ENCODE measurements at places on chromosomes 13 and 19.
A peak's percentile ranks its signal among the peaks of the same experiment; 100 is the strongest.

DNA sequence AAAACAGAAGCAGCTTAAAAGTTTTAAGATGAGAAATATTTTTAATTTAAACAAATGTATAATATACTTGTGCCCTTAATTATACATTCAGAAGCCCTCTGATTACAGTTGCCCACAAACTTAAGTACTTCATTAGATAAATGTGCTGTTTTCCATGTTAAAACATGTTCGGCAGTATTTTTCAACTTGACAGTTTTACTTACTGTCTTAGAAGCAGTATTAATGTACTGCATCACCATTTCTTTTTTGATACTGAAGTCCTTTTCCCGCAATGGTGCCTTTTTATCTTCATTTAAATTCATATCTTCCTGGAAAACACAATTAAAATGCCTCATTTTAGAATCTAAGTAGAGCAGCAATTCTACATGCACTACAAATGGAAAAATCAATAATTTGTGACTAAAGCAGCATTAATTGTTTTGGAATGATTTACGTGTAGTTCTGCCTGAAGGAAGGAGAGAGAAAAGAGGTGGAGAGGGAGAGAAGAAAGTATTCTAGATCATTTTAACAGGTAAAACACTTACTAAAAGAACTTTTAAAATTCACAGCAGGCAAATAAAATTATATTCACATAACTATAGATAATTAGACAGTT is 70.2 kb downstream of the DIAPH3 start:
- no peak for DNase-seq

- DNase-seq = no peak
These were observed 799.1 kb downstream of the DIAPH3 start for GRCh38 chr13:59364641-59365085.

DNA sequence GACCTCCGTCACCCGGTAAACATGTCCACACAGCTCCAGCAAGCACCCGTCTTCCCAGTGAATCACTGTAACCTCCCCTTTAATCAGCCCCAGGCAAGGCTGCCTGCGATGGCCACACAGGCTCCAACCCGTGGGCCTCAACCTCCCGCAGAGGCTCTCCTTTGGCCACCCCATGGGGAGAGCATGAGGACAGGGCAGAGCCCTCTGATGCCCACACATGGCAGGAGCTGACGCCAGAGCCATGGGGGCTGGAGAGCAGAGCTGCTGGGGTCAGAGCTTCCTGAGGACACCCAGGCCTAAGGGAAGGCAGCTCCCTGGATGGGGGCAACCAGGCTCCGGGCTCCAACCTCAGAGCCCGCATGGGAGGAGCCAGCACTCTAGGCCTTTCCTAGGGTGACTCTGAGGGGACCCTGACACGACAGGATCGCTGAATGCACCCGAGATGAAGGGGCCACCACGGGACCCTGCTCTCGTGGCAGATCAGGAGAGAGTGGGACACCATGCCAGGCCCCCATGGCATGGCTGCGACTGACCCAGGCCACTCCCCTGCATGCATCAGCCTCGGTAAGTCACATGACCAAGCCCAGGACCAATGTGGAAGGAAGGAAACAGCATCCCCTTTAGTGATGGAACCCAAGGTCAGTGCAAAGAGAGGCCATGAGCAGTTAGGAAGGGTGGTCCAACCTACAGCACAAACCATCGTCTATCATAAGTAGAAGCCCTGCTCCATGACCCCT is 9.0 kb upstream of the CEACAM5 start:
- DNase-seq = no peak

DNA sequence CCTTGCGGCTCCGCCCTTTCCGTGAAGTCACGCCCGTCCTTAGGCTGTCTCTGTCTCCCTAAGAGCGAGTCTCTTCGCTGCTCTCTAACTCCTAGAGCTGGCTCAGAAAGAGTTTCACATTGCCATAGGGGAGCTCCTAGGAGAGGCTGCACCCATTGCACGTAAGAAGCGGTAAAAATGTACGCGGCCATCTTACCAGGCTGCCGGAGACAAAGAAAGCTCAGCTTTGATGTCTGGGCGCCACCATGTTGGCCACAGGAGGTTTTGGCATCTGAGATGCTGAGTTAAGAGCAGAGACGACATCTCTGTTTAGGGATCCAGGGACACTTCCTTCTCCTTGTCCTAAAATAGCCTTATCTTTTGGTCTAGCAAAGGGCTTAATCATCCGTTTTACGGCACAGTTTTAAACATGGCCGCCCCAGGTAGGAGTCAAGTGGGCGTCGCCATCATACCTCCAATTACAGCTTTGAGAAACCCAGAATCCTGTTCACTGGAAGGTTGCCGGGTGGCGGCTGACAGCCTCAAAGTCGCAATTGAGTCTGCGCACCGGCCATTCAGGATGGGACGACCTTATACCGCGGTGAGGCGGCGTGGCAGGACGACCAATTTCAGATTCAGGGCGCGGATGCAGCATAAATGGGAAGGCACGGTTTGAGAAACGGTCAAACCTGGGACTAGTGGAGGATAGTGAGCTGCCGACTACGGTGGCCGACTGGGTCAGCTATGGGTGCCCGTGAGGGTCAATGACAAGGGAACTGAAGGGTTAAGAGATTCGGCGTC is at the start of gene ZNF793:
Gene ZNF793, plus strand, starts transcription at position 553 of the 780 bp plus-strand sequence. CDS start 16,501 bp downstream, outside the sequence.
- peak; percentile 67 for DNase-seq

GRCh38 chr13:21101865-21102576 is 40.6 kb upstream of the LATS2 start:
- no peak for DNase-seq

- peak; percentile 53 for DNase-seq
These were observed 5.3 kb upstream of the HCN2 start for GRCh38 chr19:584240-585001.

DNA sequence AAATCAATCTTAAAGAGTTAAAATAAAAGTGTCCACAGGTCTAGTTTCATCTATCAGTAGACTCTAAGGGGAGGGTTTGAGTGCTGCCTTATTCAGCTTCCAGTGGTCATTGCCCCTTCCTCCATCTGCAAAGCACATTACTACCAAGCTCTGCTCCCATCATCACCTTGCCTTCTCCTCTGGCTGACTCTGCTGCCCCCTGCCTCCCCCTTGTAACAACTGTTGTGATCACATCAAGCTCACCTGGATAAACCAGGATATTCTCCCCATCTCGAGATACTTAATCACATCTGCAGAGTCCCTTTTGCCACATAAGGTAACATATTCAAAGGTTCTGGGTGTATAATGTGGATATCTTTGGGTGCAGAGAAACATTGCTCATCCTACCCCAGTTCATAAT is 43.3 kb upstream of the GPC6 start:
- DNase-seq = no peak

DNA sequence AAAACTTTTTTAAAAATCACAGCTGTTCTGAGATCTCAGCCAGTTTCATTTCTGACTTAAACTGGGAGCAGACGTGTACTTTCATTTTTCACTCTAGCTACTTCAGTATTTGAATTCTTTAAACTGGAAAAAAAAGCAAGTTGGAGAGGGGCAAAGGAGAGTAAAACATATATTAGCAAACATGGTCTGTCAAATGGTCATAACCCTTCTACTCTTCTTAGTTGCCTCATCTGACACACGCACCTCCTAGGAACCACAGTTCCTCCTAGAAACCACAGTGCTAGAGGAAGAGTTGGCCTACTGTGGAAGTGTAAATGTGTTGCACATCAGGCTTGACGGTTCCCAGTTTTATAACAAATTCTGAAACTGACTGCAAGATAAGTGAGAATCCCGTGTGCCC is 47.2 kb downstream of the TM9SF2 start:
- no peak for DNase-seq

Data from substantia nigra (tissue), 51 donors.